ENCODE measurements at places on chromosomes 11 and 22. TPM values are rescaled to one million over a fixed set of nuclear protein-coding genes. Genes with fewer than 3 reads are reported as not detected.

Gene ADM
- total RNA-seq: 99.1 TPM

Gene SCGB2A2
- total RNA-seq: not detected

Gene CARNS1
- 1.1 TPM for total RNA-seq

DNA sequence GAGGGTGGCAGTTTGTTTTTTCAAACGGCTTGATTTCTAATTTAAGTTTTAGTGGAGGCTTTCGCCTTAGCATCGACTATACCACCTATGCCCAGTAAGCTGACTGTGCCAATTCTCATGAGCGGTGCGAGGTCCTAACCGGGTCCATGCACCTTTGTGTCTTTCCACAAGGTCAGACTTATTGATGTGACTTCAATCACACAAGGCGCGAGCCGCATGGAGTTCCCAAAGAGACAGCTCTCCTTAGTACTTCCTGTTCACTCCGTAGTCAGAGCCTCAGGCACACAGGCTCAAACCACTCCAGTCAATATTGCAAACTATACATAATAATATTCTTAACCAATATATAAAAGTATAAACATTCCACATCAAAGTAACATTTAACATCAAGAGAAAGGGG, 18.2 kb downstream of the ST14 start:
- no peak overlapping the region for H3K27ac ChIP-seq
- no peak for DNase-seq
- no peak overlapping the region for H3K4me3 ChIP-seq
- H3K36me3 ChIP-seq: peaks cover 10% of the 10 kb centered on the region
- H3K27me3 ChIP-seq: no peaks in the 10 kb centered on the region

Gene OR10A2
- not detected for total RNA-seq

DNA sequence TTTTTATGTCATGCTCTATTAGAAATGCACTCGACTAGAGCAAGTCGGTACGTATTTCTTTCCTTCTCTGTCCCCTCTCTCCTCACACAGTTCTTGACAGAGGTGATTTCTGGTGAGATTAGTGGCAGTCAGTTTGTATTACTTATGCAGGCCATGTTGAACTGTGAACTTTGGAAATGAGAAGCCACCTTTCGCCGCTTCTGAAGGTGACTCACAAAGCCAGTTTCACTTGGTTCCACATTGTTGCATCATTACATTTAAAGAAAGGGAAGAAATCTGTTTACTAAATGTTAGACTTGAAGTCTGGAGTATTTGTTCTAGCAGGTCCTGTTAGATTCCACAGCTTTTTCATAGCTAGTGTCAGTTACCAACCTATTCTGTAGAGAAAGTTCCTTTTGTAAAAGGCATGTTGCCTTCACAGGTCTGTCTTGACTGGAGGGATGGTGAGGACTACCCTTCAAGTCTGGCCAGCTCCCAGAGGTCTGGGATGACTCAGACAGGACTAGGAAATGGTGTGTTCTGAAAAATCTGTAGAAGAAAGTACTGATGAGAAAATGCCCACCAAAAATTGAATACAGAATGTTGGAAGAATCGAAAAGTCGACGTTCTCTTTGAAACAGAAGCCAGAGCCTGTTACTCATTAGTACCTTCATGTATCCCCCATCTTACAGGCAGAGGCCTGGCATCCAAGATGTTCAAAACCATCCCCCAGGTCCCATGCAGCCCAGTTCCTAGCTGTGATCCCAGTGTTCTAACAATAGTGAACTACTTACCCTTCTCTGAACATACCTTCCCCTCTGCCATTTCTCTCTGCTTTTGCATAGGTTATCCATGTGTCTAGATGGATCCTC, 181.4 kb downstream of the DBX1 start:
- no peaks in the 10 kb centered on the region for H3K27me3 ChIP-seq
- no peaks in the 10 kb centered on the region for H3K36me3 ChIP-seq
- no peak overlapping the region for H3K27ac ChIP-seq

- H3K27ac ChIP-seq: no peak overlapping the region
- no peak overlapping the region for H3K4me3 ChIP-seq
- H3K36me3 ChIP-seq: no peaks in the 10 kb centered on the region
- no peaks in the 10 kb centered on the region for H3K27me3 ChIP-seq
- H3K4me1 ChIP-seq: no peaks in the 10 kb centered on the region
Measured at GRCh38 chr22:35315141-35315854, 15.6 kb downstream of the TOM1 start.

GRCh38 chr11:130212431-130212961, 52.9 kb downstream of the ST14 start:
- no peak overlapping the region for H3K27ac ChIP-seq
- H3K27me3 ChIP-seq: no peaks in the 10 kb centered on the region

Gene MEI1
- total RNA-seq: not detected

GRCh38 chr11:120830085-120830620, 193.7 kb upstream of the TBCEL start:
- DNase-seq: no peak
- H3K27ac ChIP-seq: no peak overlapping the region
- no peaks in the 10 kb centered on the region for H3K36me3 ChIP-seq
- H3K4me3 ChIP-seq: no peak overlapping the region
- H3K27me3 ChIP-seq: no peaks in the 10 kb centered on the region
- H3K4me1 ChIP-seq: no peaks in the 10 kb centered on the region

- no peak overlapping the region for H3K4me3 ChIP-seq
- no peak for DNase-seq
- no peaks in the 10 kb centered on the region for H3K27me3 ChIP-seq
Measured at GRCh38 chr11:60504219-60504905, 10.8 kb upstream of the MS4A13 start.

GRCh38 chr11:78350646-78351165, 66.9 kb downstream of the GAB2 start:
- no peak for DNase-seq
- no peak overlapping the region for H3K4me3 ChIP-seq
- H3K36me3 ChIP-seq: no peaks in the 10 kb centered on the region
- no peak overlapping the region for H3K27ac ChIP-seq
- H3K27me3 ChIP-seq: no peaks in the 10 kb centered on the region
- H3K4me1 ChIP-seq: peaks cover 5% of the 10 kb centered on the region

Gene DEUP1
- total RNA-seq: not detected

Data from H9 (cell line).